ENCODE measurements at places on chromosomes 16 and 17. TPM values are rescaled to one million over a fixed set of nuclear protein-coding genes. Genes with fewer than 3 reads are reported as not detected.

GLIS2 gene
- 6.5 TPM for polyA plus RNA-seq

GRCh38 chr16:79449900-79450299, 150.6 kb downstream of the MAF start:
- DNase-seq, result no peak
- no peaks in the 10 kb centered on the region for H3K4me1 ChIP-seq
- no peak overlapping the region for H3K4me3 ChIP-seq
- no peak overlapping the region for H3K27ac ChIP-seq
- H3K27me3 ChIP-seq, result no peaks in the 10 kb centered on the region
- H3K36me3 ChIP-seq, result no peaks in the 10 kb centered on the region

DNA sequence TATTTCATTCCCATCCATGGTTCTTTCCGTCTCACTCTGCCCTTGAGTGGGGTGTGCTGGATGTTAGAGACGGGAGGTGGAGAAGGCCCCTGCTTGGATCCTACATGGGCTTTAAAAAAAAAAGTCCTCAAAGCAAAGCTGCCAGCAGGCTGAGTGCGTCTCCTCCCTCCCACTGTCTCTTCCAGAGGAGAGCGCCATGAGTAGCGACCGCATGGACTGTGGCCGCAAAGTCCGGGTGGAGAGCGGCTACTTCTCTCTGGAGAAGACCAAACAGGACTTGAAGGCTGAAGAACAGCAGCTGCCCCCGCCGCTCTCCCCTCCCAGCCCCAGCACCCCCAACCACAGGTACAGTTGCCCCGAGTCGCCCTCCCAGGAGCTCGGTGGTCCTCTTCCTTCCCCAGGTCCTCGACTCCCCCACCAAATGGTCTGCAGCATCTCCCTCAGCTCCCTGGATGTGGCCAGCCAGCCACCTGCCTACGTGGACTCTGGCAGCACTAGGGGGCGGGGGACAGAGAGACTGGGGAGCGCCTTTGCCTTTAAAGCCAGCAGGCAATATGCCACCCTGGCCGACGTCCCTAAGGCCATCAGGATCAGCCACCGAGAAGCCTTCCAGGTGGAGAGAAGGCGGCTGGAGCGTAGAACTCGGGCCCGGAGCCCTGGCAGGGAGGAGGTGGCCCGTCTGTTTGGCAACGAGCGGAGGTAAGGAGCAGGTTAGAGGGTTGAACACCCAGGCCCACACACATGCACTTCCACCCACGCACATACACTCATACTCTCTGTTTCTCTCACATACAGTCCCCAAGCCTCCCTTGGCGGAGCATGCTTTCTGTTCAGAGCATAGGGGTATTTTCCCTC, 68.2 kb downstream of the PLD6 start:
- peaks cover 11% of the 10 kb centered on the region for H3K36me3 ChIP-seq
- no peaks in the 10 kb centered on the region for H3K4me1 ChIP-seq
- DNase-seq, result no peak
- H3K27me3 ChIP-seq, result no peaks in the 10 kb centered on the region
- H3K27ac ChIP-seq, result no peak overlapping the region
- no peak overlapping the region for H3K4me3 ChIP-seq

CBFB gene
- 40.1 TPM for polyA plus RNA-seq

DNA sequence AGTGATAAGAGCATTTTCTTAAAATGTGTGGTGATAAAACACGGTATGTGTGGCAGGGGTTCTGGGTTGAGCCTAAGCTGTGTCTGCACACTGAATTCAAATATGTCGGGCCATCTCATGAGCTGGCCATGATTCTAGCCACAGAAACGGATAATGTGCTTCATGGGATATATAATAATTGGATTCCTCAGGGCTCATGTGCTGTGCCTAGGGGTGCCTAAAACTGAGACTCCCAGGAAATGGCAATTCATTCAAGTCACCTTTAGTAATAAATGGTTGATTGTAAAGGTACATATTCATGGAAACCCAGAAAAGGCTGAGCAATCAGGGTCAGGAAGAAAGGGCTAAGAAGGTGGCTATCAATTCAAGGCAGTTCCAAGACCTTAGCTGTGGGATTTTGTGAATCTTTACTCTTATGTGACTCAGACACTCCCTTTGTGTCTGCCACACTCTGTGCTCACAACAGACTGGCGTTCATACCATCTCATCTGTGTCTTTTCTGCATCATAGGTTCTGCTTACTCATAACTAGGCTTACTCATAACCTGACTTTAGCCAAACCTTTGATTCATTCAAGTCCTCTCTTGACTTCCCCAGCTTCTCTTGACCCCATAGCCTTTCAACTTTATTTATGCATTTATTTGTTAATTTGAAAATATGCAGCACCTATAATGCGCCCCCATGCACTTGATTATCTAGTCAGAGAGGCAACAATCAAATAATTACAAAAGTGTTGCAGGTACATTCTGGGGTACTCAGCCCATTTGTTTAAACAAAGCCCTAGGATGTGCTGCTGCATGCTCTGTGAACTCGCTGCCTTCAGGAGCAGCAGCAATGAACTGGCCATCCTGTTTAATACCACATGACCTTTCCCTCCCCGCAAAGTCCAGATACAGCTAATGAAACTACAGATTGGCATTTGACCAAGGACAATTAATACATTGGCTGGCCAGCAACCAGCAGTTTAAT, 28.4 kb upstream of the MED13 start:
- peaks cover 8% of the 10 kb centered on the region for H3K4me1 ChIP-seq
- H3K27ac ChIP-seq, result peak overlapping the region; percentile 76
- peak; percentile 59 for DNase-seq
- H3K4me3 ChIP-seq, result 0 out of 2 replicates have a peak overlapping the region, but pooled peaks have one; percentile 0
- no peaks in the 10 kb centered on the region for H3K36me3 ChIP-seq

All from SK-N-SH (cell line).